ENCODE measurements at places on chromosomes 16 and 17.

DNA sequence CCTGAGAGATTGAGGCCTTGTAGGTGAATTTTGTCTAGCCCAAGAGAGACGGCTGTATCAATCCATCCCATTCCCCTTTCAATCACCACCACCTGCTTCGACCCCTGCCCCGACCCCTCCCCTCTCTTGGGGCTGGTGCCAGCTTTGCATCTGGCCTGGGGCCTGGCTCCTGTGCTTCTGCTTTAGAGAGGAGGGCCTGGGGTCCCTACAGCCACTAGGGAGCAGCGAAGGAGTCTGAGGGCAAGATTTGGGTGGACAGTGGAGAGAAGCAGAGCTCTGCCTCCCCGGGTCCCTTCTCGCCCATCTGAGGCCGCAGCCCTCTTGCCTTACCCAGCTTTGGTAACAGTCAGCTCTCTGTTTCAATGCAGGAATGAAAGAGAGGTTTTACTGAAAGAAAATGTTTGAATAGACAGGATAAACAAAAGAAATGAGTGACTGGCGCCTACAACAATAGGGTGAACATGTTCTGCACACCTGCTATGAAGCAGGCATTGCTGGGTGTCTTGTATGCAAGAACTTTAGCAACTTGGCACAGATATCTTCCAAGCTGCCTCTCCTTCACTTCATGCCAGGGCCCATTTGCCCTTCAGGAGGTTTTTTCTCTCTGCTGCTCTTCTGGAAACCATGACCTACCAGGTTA lies 57.4 kb downstream of the SLC47A1 start:
- DNase-seq, result no peak

DNA sequence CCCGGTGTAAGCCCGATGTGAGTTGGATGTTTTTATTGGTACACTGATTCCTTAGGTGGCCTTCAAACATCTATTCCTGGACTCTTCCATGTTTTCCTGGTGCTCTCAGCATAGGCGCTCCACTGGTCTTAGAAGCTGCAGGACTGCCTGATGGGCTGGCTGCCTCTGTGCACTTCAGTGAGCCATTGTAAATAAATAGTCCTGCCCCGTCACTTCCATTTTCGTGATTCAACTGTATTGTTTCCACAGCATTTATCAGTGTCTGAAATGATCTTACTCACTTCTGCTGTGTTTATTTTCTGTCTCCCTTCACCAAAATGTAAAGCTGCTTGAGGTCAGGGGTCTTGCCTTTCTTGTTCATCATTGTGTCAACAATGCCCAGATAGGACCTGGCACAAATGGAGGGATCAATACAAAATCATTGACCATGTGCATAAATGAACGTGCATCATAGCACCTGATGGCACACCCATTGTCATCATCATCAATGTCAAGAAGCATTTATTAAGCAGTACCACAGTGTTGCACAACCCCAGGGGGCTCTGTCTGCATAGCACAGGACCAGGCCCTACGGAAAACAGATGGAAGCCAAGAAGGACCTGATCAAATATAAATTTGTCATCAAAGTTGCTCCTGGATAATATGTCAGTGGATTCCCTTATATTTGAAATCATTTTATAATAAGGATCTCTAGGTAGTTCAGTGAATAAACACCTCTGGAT lies 66.6 kb upstream of the CPHXL start:
- DNase-seq, result no peak

GRCh38 chr17:564526-565065 lies 150.0 kb downstream of the VPS53 start:
- no peak for DNase-seq

GRCh38 chr16:58034128-58034685 lies 8.7 kb downstream of the MMP15 start:
- DNase-seq, result no peak

DNA sequence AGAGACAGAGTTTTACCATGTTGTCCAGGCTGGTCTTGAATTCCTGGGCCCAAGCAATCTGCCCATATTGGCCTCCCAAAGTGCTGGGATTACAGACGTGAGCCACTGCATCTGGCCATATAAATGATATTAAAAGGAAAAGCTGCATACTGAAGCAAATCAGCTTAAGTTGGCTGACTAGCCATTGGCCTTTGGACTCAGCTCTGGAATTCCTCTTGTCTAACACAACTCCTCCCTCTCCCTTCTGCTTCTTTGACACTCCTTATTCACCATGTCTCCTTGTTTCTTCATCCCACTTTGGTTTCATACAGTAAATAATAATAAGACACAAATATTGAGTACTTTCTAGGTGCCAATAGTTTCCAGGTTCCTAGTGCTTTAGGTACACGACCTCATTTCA lies 7.5 kb downstream of the KRT12 start:
- DNase-seq, result no peak

GRCh38 chr17:55295411-55296170 lies 30.8 kb downstream of the HLF start:
- DNase-seq, result peak; percentile 68

DNA sequence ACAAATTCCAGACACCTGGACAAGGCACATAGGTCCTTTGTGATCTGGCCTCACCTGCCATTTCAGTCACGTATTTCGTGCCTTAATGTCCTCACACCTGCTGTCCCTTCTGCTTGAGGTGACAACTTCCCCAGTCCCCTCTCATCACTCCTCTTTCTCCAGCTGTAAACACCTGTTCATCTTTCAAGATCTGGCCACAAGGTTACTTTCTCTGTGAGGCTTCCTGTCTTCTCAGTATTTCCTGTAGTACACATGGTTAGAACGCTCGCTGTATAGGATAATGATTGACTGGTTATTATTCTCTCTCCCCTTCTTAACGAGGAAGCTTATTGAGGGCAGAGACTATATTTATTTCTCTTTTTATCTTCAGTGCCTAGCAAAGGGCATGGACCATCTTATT lies 74.5 kb upstream of the PMFBP1 start:
- no peak for DNase-seq

DNA sequence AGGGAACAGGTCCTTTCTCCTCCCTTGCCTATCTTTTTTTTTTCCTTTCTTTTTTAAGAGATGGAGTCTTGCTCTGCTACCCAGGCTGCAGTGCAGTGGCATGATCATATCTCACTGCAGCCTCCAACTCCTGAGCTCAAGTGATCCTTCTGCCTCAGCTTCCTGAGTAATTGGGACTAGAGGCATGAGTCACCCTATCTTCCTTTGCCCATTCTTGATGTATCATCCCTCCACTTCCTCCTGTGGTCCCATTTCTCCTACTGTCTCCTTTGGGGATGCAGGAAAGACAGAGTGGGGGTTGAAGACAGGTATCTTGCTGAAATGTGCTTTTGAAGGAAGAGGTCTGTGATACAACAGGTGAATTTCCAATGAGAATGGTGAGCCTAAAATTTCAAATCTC lies 5.5 kb downstream of the MYO19 start:
- peak; percentile 42 for DNase-seq

- no peak for DNase-seq
Measured at GRCh38 chr17:82235056-82235774, 6.4 kb downstream of the SLC16A3 start.

GRCh38 chr16:86065711-86066110 lies 166.7 kb downstream of the IRF8 start:
- peak; percentile 43 for DNase-seq

DNA sequence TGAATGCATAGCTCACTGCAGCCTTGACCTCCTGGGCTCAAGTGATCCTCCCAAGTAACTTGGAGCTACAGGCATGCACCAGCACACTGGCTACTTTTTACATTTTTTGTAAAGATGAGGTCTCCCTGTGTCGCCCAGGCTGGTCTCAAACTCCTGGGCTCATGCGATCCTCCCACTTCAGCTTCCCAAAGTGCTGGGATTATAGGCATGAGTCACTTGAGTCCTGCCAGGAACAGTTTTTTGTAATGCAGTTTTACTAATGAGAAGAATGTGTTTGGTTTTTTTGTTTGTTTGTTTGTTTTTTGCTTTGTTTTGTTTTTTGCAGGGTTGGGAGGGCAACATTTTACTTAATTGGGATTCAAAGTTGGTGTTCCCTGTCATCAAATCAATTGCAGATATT lies 22.2 kb downstream of the SOST start:
- no peak for DNase-seq

All from hematopoietic multipotent progenitor cell treated with erythropoietin and hydrocortisone succinate and interleukin-3 and kit ligand, for 8 days (in vitro differentiated cells).